Pulmonary artery endothelial cell (primary cell): ENCODE measurements at places on chromosomes 2 and 18. TPM values are rescaled to one million over a fixed set of nuclear protein-coding genes. Genes with fewer than 3 reads are reported as not detected.

DNA sequence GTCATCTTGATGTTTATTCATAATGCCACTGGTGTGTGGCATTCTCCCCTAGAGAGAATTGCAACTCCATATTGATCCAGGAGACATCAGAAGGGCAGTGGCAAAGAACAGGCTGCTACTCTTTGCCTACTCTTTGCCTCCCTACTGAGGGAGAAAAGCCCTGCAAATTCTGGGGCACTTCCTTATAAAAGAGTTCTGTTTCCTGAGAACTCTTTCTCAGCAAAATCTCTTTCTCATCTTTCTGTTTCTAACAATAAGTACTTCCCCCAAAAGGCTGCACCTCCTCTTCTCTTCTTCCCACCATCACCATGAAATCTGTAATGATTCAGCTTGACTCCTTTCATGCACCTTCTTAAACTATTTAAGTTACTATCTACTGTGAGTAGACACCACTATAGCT is 270.3 kb downstream of the MREG start:
- no peak for DNase-seq

DNA sequence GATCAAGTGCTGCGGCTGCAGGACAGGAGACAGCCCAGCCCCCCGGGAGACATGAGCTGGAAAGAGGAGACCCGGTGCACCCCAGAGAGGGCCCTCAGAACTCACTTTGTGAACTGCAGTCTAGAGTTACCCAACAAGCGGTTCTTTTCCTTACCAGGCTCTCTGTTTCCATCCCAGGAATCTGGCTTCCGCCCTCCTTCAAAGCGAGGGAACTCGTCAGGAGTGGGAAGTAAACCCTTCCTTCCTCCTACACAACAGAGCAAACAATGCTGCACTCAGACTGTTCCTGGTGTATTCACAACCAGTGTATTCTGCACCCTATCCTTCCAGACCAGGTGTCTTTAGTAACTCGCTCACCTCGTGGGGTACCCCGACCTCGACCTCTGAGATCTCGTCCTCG is 8.0 kb downstream of the SFT2D3 start:
- DNase-seq = no peak

Gene NEB
- total RNA-seq = 0.40 and 0.92 TPM in 2 replicates

DNA sequence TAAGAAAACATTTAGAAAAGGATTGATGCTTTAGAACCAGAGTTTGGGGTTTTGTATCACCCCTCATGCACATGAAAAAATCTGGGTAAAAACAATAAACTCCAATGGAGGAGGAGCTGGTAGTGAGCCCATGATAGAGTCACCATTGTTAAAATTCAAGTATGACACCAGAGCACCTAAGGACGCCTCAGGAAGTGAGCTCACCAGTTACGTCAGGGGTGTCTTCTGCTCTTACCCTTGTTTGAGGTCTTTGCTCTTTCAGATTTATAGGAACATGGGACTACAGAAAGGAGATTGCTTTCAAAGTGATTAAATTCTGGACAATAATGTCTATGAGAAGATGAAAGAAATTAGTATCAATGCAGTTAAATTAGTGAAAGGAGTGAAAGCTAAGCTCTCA is 106.5 kb downstream of the LRRTM1 start:
- no peak for DNase-seq

DNA sequence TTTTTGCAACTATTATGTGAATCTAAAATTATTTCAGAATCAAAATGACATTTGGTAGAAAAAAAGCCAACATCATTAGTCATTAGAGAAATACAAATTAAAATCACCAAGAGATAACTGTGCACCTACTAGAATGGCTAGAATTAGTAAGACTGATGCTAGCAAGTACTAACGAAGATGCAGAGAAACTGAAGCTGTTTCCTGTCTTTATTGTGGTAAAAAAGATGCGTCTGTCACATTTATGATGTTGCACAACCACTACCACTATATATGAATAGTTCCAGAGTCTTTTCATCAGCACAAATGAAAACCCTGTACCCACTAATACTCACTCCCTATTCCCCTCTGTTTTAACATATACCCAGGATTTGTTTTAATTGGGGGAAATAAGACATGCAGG is 16.7 kb upstream of the TWIST2 start:
- DNase-seq = no peak

DNA sequence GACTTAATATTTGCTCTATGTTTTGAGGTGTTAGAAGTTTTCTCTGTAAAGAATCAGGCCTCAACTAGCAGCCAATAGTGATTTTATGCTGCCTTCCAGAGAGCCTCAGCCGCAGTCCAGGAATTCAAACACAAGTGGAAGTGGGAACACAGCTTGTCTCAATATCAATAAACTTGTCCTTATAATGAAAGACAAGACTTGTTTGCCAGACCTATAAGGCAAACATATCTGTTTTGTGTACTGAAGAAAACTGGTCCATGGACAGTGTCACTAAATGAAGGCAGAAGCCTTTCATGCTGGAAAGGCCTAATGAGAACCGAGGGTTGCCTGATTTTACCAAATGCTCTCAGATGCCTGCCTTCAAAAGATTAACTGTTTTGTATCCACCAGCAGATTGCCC is 182.2 kb downstream of the EPHA4 start:
- DNase-seq = no peak

GRCh38 chr2:150319658-150320555 is 167.6 kb downstream of the RND3 start:
- DNase-seq = no peak

DNA sequence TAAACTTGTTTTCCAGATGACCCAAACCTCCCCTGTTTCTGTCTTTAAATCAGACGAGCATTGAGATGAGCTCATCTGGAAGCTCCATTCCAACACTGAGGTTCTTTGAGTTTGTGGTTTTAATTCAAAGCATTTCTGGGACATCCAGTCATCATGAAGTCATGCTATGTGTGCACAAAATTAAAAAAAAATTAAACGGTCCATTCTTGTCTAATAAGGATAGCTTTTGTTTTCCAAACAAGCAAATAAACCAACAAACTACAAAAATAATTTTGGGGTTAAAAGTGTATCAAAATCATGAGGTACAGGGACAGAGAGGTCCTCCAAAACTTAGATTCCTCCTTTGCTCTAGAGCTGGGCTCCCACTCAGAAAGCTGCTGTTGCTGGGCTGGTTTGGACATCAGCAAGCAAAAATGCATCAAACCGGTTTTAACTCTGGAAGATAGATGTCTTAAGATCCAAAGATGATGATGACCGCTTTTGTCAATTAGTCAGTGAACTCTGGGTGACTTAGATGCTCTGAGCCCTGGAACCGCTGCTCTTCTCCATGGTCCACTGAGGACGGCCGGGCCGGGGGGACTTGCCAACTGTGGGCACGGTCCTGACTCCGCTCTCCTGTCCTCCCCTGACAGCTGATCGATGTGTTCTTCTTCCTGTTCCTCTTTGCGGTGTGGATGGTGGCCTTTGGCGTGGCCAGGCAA is 65.4 kb downstream of the TRPM8 start:
- DNase-seq = no peak

DNA sequence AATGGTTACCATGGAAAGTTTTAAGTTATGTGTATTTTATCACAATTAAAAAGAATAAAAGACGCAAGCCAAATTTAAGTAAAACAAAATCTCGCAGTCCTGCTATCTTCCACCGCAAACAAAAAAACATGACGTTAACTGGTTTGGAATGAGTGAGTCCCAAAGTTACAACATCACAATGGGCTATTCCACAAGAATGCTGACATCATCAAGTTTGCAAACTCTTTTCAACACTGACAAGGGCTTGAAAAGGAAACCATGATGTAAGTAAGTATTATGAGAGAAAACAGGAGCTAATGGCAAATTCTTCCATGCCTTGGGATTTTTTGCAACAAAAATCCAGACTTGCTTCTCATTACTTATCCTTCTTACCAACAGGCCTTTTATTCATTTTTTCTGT is 31.1 kb downstream of the SIGLEC15 start:
- DNase-seq = no peak

DNA sequence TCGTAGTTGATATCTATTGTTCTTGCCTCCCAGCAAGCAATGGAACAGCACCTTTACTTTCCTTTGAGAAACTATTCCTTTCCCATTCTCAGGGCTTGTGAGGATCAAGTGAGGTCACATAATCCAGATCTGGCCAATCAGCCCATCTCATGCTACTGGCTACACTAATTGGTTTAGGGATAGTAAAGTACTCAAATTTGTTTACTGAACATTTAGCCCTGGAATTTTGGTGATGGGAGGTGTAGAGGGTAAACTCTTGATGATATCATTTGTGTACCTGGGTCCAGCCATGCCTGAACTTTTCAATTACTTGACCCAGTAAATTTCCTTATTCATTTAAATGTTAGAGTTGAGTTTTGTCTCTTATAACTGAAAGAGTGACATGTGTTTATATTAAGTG is 195.8 kb upstream of the TNP1 start:
- DNase-seq = no peak

DNA sequence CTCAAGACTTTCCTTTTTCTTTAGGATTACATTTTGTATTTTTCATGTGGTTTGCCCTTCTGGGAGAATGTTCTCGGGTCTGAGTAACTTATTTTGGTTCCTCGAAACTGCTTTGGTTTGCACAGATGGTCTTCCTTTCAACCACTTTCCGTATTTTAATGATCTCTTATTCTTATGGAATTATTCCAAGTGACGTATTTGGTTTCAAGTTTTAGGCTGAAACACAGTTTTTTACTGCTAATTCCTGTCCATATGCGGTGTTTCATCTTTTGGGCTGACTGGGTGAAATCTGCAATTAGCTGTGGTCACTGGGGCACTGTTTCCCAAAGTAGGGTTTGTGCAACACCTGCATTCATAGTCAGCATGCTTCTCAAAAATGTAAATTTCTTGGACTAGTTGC is 122.7 kb downstream of the CAPN13 start:
- DNase-seq = no peak

Gene ELAC1
- 5.7 and 6.5 TPM in 2 replicates for total RNA-seq

Gene CHN1
- 17.3 and 17.7 TPM in 2 replicates for total RNA-seq

DNA sequence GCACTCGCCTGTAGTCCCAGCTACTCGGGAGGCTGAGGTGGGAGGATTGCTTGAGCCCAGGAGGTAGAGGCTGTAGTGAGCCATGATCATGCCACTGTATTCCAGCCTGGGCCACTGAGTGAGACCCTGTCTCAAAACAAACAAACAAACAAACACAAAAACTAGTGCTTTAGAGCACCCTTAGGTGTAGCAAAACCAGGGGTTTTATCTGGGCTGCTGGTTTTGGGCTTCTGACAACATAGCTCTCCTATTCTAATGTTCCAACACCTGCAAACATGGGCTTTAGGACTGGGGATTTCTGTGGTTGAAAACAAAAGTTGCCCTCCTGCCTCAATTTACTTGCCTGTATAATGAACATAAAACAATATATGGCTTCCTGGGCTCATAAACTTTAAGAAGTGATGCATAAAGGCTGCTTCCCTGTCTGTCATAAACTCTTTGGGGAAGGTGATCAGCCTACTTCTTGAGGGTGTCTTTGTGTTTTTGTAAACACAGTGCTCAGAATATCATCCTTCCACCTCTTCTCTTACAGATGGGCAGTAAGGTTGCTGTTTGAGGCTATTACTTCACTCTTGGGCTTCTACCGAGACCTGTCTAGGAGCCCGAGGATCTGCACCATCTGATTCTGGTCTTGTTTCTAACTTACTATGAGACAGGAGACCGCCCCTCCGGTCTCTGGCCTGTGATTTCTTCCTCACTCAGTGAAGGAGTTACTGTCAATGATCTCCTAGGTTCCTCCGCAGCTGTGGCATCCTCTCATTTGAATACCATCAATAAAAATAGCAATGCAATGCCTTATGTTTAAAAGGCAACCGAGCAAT is 246.5 kb downstream of the MYCN start:
- DNase-seq = no peak

DNA sequence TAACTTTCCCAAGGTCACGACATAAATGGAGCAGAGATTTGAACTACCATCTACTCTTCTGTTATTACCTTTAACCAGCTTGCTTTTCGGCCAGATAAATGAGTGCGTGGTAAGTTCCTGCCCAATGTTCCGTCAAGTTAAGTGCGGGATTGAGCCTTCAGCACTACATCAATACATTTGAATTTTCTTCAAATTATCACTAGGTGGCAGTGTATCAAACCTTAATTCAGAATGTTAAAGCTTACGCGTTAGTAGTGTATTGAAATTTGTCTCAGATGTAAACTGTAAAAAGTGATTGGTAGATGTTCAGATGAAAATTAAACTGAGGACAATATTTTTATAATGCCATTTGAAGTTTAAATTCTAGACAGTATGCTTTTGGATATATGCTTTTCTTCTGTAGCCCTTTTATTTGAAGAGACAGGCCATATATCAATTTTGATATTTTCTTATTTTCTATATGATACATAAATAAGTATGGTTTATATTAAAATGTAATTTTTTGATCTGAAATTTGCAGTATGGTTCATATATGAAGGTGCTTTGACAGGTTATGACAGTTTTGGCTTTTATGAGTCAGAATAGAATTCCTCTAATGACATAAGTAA is 681.3 kb downstream of the ADCYAP1 start:
- DNase-seq = no peak

- DNase-seq = no peak
These were observed 1131.6 kb upstream of the TMEFF2 start for GRCh38 chr2:193326296-193326695.

DNA sequence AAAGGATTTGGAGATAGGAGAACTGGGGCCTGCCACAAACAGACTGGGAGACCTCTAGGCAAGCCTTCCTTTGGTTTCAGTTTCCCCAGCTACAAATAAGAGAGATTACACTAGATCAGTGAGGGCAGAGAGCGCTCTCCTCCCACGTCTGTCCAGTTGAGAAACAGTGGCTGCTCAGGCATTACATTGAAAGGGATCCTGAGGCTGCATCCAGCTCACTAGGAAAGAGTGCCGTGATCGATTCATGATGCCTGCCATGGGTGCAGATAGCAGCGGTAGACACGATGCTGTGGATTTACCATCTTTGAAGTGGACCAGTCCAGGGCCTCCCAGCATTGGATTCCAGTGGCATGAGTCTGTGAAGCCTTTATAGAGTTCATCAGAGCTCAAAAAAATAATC is 62.6 kb downstream of the EN1 start:
- no peak for DNase-seq

GRCh38 chr2:227132986-227133385 is 31.0 kb downstream of the COL4A4 start:
- DNase-seq = no peak

DNA sequence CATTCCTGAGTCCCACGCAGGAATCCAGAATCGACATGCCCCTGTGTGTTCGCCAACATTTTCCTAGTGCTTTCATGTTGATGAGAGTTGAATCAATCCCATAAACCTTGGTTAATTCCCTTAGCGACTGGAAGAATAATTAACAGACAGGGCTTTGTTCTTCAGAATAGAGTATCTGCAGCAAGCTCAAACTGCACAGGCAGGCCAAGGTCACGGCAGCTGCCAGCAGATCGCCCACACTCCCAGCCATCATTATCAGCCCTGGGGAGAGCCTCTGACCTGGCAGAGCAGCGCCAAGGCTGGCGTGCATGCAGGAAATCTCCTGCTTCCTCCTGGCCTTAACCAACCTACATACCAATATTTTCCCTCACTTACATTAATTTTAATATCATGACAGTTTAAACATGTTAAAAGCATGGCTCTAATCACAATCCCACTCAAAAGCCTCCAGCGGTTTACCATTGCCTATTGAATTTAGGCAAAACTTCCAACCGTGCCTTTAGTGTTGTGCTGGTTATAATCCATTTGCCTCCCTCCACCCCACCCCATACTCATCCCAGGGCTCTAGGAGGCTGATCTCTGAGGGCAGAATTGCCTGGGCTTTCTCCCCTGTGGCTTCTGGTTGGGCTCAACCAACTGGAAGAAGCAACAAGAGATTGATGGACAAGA is 46.8 kb upstream of the NCK2 start:
- DNase-seq = no peak

Gene CCL20
- 1.1 TPM in 1 of 2 replicates, not detected in the other for total RNA-seq
